Karpas-422 (cell line): ENCODE measurements at places on chromosomes 2 and 18.

DNA sequence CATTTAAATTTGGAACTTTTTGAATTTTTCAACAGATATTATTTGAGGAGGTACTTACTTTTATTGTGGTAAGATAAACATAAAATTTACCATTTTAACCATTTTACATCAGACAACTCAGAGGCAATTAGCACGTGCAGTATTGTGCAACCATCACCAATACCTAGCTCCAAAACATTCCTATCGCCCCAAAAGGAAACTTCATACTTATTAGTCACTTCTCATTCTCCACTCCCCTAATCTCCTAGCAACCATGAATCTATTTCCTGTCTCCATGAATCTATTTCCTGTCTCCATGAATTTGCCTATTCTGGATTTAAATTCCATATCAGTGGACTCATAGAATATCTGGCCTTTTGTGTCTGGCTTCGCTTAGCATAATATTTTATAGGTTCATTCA, 69.9 kb upstream of the FAM136A start:
- DNase-seq, result no peak

DNA sequence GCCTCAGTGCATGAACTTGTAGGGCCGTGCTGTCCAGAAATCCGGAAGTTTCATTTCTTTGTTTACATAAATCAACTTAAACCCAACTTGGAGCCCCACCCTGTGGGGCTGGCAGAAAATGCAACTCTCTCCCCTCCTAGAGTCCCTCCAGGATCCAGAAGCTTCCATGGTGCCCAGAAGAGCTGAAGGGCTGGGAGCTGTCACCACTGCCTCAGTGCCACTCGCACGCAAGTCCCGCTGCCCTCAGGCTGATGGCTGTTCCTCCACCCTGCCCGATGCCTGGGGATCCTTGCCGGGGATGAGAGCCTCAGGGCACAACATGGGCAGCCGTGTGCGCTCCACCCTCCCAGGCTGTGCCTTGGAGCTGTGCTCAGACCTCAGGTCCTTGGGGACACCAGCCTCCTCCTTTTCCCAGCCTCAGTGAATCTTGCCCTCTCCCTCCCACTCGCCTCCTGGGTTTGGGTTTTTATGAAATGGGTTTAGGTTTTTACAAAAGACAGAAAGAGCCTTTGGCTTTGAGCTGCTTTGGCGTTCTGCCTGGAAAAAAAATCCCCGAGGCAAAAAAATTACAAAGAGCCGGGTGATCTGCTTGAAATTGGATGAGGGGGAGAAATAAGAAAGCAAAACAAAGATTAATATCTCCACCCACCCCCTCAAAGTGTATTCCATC, 155.2 kb downstream of the TWIST2 start:
- no peak for DNase-seq

- DNase-seq, result no peak
These were observed 49.8 kb downstream of the TFPI start for GRCh38 chr2:187504312-187504921.

DNA sequence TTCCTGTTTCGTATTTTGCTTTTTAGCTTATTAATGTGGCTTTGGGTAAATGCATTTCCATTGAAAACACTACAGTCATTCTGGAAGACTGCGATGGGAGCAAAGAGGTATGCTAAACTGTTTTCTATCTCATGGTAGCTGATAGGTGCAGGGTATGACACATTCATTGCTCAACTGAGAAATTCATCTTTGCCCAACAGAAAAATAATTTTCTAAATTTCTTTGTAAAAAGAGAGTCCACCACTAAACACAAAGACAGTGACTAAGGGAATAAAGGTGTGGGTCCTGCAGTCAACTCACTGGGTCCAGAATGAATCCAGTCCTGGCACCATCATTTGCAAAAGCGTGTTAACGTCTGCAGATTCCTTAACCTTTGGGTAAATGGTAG, 19.9 kb downstream of the ERMN start:
- DNase-seq, result no peak

DNA sequence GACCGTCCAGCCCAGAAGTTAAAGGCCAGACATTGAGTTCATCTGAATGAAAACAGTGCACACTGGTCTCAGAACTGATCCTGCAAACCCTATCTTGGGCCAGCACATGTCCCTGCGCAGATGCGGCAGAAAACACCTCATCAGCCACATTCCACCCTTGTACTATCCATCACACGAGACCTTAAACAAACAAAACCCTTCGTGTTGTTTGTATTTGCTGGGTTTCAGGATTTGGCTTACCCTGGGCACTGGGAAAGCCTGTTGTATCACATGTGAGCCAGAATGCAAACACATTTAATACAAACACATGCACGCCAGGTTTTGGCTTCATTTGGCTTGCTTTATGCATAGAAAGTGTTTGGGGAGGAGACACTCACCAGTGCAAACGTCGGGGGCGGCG, 12.5 kb downstream of the WIPF1 start:
- no peak for DNase-seq

- no peak for DNase-seq
These were observed 17.7 kb upstream of the CRYBA2 start for GRCh38 chr2:219010873-219011272.

DNA sequence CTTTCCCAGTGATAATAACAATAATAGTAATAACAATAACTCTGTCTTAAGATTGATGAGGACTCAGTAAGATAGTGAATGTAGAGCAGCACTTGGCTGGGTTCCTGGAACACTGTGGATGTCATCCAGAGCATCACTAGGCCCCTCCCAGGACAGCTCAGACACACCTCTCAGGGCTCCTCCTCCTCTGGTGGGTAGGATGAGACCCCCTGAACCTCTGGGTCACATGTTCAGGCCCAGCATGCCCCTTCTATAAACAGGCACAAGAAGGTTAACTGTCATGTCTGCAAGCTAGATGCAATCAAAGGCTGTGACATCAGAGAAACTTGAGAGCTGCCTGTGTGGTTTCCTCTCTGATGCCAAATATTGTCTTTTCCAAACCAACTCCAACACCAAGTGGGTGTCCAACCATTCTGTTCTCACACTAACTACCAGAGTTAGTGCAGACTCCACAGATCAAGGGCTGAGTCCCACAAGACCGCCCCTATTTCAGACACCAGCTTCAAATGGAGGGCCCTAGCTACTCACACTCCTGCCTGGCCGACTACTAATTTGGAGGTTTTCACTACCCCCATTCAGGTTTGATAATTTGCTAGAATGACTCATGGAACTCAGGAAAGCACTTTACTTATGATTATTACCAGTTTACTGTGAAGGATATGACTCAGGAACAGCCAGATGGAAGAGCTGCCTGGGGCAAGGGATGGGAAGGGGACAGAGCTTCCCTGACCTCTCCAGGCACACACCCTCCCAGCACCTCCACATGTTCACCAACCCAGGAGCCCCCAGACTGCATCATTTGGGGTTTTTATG, 46.4 kb upstream of the BZW1 start:
- DNase-seq, result no peak

DNA sequence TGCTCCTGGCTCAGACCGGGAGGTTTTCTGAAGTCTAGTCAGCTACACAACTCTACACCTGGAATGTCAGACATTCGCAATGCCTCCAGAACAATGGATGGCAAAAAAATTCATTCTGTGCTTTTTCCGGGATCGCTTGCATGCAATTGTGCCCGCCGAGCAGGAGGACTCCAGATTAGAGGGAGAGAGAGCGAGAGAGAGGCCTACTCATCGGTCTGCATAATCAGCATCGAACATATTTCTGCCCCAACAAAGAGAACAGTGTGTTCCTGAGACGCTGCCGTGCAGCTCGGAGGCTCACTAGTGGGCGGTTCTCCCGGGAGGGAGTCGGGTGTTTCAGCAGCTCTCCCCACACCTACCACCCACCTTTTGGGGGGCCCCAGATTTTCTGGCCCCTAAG, 117.1 kb downstream of the KLHL29 start:
- no peak for DNase-seq

GRCh38 chr2:239355724-239356123, 45.1 kb downstream of the HDAC4 start:
- no peak for DNase-seq

- DNase-seq, result no peak
These were observed 10.4 kb upstream of the KCNE4 start for GRCh38 chr2:223041527-223042109.

- DNase-seq, result no peak
These were observed 23.2 kb upstream of the LPIN2 start for GRCh38 chr18:3036108-3036507.

DNA sequence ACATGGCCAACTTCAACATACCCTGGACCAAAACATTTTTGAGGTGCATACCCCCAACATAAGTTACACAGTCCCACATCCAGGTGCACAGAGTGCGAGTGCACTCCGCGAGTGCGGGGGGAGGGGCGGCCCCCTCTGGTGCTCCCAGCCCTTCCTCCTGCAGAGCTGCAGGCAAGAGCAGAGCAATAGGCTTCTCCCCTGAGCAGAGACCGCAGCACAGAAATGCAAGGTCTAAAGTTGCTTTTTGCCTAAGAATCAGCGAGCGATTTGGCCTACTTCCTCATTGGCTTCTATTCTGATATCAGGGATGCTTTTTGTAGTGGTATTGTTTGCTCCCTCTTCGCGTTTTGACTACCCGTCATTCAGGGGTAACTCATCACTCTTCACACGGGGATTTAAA, 40.6 kb downstream of the BOLA3 start:
- no peak for DNase-seq

DNA sequence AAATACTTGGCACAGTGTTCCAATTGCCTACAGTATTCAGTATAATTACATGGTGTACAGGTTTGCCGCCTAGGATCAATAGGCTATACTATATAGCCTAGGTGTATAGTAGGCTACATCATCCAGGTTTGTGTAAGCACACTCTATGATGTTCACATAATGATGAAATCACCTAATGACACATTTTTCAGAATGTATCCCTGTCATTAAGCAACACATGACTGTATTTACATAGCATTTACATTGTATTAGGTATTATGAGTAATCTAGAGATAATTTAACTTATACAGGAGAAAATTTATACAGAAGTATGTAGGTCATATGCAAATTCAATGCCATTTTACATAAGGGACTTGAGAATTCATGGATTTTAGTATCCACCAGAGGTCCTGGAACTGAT, 35.4 kb downstream of the SCN7A start:
- no peak for DNase-seq

GRCh38 chr18:77077941-77078689, 54.5 kb downstream of the MBP start:
- DNase-seq, result no peak

DNA sequence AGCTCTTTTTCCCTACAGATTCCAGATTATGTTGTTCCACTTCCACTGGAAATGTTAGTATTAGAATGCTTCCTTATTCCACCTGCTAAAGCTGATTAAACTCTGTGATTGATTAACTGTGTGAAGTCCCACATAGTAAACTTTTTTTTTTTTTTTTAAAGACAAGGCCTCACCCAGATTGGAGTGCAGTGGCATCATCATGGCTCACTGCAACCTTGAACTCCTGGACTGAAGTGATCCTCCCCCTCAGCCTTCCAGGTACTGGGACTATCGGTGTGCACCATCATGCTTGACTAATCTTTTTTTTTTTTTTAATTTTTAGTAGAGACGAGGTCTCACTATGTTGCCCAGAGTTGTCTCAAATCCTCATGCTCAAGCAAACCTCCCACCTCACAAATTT, 108.5 kb upstream of the RBMS1 start:
- no peak for DNase-seq
